MV-4-11 (cell line): ENCODE measurements at places on chromosomes 6 and 20.

DNA sequence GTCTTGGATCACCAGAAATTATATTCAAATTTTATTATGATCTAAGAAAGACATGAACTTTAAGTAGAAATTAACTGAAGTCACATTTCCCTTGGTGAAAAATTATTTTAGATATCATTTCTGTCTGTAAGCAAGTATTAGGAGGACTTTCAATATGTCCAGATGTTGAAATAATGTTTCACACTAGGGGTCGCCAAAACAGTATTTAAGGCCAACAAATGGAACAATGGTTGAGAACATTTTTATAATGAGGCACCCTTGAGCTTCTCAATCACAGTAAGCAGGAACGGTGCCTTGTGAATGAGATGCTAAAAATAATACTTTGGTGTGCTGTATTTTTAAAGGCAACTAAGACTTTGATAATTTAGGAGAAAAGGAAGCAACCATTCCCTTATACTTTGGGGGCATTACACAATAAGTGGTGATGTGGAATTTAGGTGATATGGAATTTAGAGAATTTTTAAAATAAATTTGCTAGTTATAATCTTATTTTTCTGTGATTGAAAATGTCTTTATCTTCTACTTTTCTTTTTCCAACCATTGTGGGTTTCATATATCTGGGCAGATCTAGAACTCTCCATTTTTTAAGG lies 9.6 kb upstream of the SF3B5 start:
- DNase-seq = peak; percentile 68

DNA sequence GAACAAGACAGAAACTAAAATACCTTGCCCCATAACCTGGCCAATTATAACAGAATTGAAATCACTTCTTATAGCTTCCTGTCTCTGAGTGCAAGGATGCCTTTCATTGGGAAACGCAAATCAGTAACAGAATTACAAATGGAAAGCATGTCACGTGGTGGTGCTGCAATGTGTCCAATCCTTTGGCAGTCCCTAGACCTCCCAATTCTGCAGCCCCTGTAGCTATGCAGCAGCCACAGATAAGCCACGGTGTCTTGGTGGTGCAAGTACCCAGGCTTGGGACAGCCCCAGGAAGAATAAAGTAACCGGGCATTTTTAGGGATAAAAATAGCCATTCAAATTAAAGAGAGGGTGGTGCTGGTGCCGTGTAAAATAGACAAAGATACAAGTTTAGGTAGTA lies 134.6 kb upstream of the CCN2 start:
- DNase-seq = no peak

DNA sequence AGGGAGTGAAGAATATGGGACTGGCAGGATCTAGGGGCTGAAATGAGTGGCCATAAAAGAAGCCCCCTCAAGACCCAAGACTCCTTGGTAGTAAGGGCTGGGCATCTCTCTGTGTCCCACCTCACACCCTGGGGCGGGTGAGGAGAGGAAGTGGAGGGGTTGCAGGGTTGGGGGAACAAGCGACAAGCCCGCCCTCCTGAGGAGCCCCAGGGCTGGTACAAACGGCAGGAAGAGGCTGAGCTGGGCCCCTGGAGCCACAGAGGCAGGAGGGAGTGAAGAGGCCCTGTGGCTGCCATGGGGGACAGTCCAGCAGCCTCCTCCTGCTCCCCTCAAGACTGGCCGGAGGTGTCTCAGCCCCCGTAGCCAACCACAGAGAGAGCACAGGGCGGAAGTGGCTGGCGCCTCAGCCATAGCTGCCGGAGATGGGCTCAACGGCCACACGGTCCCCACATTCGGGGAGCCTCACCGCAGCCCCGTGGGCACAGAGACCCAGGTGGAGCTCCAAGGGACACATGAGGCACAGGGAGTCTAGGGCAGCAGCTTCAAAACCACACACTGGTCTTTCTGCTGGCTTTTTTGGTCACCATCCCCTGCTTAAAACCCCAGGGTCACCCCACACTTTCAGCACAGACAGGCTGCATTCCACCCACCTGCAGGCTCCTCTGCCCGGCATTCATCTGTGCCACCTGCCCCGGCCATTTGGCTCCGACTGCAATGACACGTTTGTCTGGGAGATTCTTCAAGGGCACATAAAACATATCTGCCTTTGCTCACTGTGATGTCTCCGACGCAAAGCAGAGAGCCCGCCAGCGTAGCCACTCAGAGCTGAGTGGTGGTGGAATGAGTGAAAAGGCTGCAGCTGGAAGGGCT lies 524 bp downstream of the C20orf203 start:
- peak; percentile 71 for DNase-seq

- DNase-seq = no peak
Measured at GRCh38 chr6:15419493-15419892, 173.6 kb downstream of the JARID2 start.

- DNase-seq = no peak
Measured at GRCh38 chr6:17589406-17590096, 10.6 kb upstream of the FAM8A1 start.

DNA sequence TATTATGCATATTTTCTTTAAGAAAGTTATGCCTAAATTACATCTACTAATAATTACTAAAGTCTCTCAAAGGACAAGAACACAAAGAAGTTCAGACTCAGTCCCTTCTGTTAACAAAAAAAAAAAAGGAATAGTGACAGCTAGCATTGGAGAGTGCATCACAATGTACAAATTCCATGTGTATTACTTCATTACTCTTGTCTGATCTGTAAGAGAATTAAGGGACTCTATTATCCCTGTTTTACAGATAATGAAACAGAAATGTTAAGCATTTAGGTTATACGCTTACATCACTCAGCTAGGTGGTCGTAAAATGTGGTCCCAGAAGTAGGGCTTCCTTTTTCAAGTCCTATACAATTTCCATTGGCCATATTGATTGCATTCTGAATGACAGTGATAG lies 17.2 kb upstream of the VNN1 start:
- no peak for DNase-seq

- DNase-seq = no peak
Measured at GRCh38 chr6:117919775-117920729, 13.0 kb downstream of the SLC35F1 start.

- DNase-seq = no peak
Measured at GRCh38 chr20:2103461-2104153, 2.0 kb downstream of the STK35 start.

DNA sequence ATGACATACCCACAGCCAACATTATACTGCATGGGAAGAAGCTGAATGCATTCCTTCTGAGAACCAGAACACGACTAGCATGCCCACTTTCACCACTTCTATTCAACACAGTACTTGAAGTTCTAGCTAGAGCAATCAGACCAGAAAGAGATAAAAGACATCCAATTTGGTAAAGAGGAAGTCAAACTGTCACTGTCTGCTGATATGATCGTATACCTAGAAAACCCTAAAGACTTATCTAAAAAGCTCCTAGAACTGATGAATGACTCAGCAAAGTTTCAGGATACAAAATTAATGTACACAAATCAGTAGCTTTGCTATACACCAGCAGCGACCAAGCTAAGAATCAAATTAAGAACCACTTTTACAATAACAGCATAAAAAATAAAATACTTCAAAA lies 60.5 kb downstream of the EYS start:
- DNase-seq = peak; percentile 63

DNA sequence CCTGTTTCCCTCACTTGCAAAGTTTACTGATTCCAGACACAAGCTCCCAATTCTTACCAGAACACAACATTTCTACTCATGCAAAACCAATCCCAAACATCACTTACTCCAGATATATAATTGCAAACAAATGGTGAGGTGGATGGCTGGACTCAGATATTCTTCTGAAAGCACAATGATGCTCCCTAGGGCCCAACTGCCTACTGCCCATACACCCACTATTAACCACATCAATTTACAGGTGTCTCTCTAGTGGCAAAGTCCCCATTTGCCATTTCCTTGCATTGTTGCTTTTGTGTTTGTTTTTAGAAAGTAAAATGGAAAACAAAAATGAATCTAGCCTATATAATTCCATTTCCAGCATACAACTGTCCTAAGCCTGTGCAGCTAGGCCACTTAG lies 320.9 kb upstream of the PRDM1 start:
- DNase-seq = no peak

- DNase-seq = no peak
Measured at GRCh38 chr20:53793783-53794383, 200.2 kb upstream of the ZNF217 start.

- DNase-seq = no peak
Measured at GRCh38 chr20:61758564-61759200, 307.0 kb downstream of the TAF4 start.

- DNase-seq = no peak
Measured at GRCh38 chr6:170434117-170434820, 118.8 kb downstream of the PSMB1 start.

- DNase-seq = no peak
Measured at GRCh38 chr6:62371453-62372210, 85.6 kb upstream of the KHDRBS2 start.

- DNase-seq = no peak
Measured at GRCh38 chr6:90610301-90610750, 23.5 kb upstream of the MAP3K7 start.

- peak; percentile 58 for DNase-seq
Measured at GRCh38 chr6:111804627-111805235, 68.5 kb downstream of the FYN start.

DNA sequence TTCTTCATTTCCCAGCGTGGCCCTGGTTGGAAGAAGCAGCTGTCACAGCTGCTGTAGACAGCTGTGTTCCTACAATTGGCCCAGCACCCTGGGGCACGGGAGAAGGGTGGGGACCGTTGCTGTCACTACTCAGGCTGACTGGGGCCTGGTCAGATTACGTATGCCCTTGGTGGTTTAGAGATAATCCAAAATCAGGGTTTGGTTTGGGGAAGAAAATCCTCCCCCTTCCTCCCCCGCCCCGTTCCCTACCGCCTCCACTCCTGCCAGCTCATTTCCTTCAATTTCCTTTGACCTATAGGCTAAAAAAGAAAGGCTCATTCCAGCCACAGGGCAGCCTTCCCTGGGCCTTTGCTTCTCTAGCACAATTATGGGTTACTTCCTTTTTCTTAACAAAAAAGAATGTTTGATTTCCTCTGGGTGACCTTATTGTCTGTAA lies 292.7 kb downstream of the ESR1 start:
- peak; percentile 81 for DNase-seq

DNA sequence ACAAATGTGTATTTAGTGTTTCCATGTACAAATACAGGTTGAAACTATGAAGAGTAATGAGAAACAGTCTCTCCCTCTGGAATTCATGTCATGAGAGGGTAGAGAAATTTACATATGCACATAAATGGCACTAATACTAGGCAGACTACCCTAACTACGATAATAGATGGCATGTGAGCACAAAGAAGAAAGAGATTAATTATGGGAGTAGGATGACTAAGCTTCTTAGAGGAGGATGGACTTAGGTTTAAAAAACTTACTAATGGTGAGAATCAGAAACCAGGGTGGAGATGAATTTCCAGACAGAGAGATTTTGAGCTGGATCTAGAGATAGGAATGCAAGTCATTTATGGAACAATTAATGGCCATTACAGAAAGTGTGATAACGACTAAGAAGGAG lies 225.3 kb upstream of the HTR1E start:
- DNase-seq = no peak

DNA sequence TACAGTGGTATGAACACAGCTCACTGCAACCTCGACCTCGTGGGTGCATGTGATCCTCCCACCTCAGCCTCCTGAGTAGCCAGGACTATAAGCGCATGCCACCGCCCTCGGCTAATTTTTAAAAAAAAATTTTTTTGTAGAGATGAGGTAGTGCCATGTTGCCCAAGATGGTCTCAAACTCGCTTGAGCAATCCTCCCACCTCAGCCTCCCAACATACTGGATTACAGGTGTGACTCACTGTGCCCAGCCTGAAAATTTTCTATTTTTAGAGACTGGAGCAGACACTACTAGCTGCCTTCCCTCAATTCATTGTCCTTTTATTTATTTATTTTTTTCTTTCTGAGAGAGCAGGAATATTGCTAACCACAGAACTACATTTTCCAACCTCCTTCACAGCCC lies 20.3 kb upstream of the GTF3C6 start:
- DNase-seq = no peak

DNA sequence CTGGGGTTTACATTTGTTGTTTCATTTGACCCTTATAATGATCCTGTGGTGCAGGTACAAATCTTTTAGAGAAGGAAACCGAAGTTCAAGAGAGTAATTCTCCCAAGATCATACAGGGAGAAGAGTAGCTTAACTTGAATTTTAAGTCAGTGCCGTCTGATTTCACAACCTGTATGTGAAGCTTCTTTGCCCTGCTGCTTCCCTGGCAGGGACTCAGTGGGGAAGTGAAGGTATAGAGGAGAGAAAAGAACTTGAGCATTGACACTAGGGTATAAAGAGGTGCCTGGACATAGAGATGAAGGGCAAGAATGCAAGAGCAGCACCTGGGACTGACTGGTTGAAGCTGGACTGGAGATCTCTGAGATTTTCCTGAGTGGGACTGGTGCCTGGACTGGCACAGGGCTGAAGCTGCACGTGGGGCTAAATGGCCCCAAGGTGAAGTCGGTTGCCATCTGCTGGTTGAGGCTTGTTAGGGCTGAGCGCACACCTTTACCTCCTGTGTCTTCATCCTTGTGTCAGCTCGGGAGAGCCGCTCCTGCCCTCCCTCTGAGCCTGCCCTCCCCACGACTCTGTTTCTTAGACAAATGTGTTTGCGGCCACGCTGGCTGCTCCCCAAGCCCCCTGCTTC lies 41.8 kb downstream of the FARS2 start:
- DNase-seq = peak; percentile 18

- no peak for DNase-seq
Measured at GRCh38 chr6:132011582-132011981, 60.4 kb upstream of the CCN2 start.

- no peak for DNase-seq
Measured at GRCh38 chr6:170068496-170068895, 222.4 kb downstream of the DLL1 start.

DNA sequence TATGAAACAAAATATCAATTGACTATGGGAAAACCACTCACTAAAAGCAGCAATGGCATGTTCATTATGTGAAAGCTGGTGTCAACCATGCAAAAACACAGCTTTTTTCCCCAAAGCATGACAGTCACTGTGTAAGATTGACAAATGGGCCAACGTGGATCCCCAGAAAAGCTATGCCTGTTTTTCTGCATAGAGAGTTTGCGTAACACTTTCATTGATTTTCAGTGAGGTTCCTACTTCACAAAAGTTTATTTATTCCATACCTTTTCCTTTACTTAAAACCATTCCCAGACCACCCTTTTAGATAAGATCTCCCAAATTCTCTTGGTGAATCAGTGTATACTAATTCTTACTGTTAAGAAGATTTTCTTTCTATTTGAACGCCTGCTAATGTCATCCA lies 138.4 kb upstream of the GLP1R start:
- DNase-seq = no peak
